ENCODE measurements at places on chromosomes 7 and 10. TPM values are rescaled to one million over a fixed set of nuclear protein-coding genes. Genes with fewer than 3 reads are reported as not detected.

- DNase-seq, result no peak
Measured at GRCh38 chr7:146956853-146957252, 840.3 kb downstream of the CNTNAP2 start.

The NPC1L1 gene
- total RNA-seq, result 0.13 TPM

GRCh38 chr7:40057292-40057691, 77.1 kb downstream of the MPLKIP start:
- DNase-seq, result no peak

- no peak for DNase-seq
Measured at GRCh38 chr7:151051108-151051507, 2.8 kb downstream of the ASIC3 start.

GRCh38 chr7:4159761-4160554, 522.1 kb upstream of the FOXK1 start:
- no peak for DNase-seq

DNA sequence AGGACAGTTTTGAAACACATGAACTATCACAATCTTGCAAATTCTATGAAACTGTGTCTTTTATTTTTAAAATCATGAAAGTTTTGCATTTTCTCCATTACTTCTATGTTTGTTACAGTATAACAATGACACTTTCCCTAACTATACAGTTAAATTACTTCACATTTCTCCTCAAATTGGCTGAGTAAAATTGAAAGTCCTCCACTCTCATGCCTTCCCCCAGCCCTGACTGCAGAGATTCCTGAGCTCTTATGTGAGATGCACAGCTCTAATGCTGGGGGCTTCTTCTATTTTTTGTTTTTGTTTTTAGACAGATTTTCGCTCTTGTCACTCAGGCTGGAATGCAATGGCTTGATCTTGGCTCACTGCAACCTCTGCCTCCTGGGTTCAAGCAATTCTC, 22.7 kb upstream of the MAP3K8 start:
- no peak for DNase-seq

Measured in HT-29 (cell line).